Activated T-cell treated with anti-CD3 and anti-CD28 coated beads, Interleukin-2, amount 50 U/mL, for 48 hours (primary cell): ENCODE measurements at places on chromosomes 11 and 22.

DNA sequence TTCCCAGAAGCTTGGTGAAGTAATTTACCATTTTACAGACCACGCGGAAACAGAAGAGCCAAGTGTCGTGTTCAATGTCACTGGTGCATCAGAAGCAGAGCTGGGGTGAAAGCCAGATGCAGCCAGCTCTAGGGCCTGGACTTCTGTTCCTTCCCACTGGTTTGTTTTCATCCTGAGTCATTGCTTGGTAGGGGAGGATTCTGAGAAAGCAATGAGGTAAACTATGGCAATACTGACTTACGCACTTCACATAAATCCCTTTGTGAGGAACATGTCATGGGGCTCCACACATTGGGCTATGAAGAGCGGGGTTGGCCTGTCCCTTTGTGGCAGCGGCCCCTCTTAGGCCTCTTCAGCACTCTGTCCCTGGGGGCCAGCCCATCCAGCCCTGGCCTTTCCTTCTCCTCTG, 52.4 kb upstream of the RBFOX2 start:
- no peak for DNase-seq

DNA sequence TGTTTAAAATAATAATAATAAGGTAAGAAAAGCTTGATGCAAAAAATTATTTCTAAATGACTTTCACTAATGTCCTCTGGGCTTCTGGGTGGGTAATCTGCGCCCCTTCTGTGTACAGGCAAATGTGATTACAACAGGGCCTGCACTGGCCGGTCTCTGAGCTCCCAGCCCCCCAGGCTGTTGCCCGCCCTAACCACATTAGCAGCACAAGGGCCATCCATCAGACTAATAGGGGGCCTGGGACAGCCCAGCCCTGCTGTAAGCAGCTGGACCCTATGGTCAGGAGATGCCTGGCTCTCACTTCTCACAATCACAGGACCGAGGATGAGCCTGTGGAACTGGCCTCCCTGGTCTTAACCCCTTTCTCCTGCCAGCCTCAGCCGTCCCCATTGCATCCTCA, 388.4 kb downstream of the BUD13 start:
- no peak for DNase-seq

GRCh38 chr11:3356858-3357257, 22.1 kb downstream of the ZNF195 start:
- DNase-seq, result no peak

- no peak for DNase-seq
Measured at GRCh38 chr11:111088847-111089355, 156.6 kb upstream of the POU2AF2 start.

- no peak for DNase-seq
Measured at GRCh38 chr11:19891022-19891421, 178.4 kb downstream of the NAV2 start.

GRCh38 chr22:33400891-33401290, 342.7 kb upstream of the SYN3 start:
- no peak for DNase-seq
